ENCODE measurements at places on chromosomes 16 and 17. TPM values are rescaled to one million over a fixed set of nuclear protein-coding genes. Genes with fewer than 3 reads are reported as not detected.

Gene KCNJ18
- total RNA-seq = not detected

Gene ATAD5
- 12.0 TPM for total RNA-seq

Gene ZNF668
- 7.7 TPM for total RNA-seq

Gene C17orf78
- total RNA-seq = not detected

Gene SEC14L1
- total RNA-seq = 32.0 TPM

- no peak for DNase-seq
Measured at GRCh38 chr16:69223882-69224281, 36.9 kb downstream of the SNTB2 start.

GRCh38 chr17:55527540-55528118 lies 16.4 kb upstream of the SMIM36 start:
- peak; percentile 77 for DNase-seq

DNA sequence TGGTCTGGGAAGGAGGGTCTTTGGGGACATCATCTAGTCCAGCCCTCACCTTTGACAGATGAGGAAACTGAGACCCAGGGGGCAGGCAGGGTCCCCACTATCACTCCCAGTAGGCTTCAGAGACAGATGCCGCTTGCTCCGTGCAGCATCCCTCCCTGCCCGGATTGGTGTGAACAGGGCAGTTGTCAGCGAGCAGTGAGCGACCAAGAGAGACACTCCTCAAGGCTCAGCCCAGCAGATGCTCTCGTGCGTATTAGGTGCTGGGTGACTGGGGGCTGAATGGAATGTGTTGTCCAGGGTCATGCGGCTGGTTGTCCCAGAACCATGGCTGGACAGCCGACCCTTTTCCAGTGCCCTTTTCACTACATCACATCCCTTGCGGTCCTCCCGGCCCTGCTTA lies 49.0 kb downstream of the MPRIP start:
- DNase-seq = no peak

DNA sequence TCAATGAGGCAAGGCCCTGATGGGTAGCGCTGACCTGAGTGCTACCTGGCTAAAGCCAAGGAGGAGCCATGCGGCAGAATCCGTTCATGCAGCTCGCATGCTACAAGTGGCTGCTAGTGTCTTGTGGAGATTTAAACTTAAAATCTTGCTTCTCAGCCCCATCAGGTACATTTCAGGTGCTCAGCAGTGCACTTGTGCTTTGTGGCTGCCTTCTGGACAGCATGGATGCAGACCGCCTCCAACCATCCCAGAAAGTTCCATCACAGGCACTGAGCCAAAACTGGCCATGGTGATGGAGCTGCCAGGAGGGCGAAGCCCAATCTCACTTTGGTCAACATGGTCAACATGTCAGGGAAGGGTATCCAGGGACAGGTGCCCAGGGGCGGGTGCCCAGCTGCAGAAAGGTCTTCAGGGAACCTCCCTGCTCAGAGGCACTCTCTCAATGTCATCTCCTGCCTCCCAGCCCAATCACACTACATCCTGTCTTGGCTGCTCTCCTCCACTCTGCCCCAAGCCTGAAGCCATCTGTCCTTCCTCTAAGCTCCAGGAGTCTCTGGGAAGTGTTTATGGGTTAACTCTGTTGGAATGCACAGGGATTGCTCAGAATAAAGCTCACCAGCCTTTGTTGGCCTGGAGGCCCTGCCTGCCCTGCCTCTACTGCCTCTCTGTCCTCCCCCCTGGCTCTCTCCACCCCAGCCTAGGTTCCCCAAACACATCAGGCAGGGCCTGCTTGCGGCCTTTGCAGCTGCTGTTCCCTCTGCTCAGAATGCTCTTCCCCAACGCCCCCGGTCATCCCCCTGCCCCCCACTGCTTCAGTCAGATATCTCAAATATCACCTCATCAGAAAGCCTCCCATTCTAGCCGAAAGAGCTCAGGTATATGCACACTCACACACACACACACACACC lies 18.3 kb upstream of the TNFRSF13B start:
- DNase-seq = no peak

GRCh38 chr17:62045517-62045916 lies 19.6 kb downstream of the MED13 start:
- DNase-seq = no peak

DNA sequence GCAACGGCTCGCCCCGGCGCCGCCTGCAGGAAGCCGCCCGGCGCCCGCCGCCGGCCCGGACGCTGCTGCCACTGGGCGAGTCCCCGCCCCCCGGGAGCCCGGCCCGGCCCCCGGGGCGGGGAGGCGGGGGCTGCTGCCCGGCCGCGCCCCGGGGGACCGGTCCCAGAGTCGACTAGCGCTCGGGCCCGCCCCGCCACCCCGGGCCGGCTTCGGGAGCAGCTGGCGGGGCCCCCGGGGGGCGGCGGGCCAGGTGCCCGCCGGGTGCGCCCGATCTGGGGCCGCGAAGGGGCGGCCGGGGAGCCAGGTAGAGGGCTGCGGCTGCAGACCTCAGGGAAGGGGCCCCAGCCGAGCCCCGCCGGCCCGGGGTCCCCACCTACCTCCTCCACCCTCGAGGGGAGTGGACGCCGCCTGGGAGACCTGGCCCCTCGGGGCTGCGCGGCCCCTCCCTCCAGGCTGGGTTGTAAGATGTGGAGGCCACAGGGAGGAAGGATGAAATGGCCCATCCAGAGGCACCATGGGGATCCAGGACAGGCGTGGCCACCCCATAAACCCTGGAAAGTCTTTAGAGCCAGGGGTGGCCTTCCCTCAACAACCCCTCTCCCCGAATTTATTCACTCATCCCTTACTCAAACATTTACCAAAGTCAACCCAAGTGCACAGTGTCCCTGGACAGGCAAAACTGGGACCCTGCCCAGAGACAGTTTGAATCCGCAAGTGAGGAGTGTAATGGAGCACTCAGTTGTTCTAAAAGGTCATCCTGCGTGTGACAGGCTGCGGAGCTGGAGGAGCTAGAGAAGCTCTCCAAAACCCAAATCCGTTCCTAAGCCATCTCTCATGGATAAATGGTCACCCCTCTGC lies at the start of gene CDYL2:
TSS of gene CDYL2 (minus strand) at position 73 of the 858 bp plus-strand sequence. CDS start 425 bp downstream, outside the sequence.
- peak; percentile 54 for DNase-seq

GRCh38 chr17:2710803-2711607 lies 559 bp downstream of the CLUH start:
- DNase-seq = peak; percentile 79

GRCh38 chr16:27640277-27640600 lies 90.3 kb downstream of the KATNIP start:
- DNase-seq = no peak

DNA sequence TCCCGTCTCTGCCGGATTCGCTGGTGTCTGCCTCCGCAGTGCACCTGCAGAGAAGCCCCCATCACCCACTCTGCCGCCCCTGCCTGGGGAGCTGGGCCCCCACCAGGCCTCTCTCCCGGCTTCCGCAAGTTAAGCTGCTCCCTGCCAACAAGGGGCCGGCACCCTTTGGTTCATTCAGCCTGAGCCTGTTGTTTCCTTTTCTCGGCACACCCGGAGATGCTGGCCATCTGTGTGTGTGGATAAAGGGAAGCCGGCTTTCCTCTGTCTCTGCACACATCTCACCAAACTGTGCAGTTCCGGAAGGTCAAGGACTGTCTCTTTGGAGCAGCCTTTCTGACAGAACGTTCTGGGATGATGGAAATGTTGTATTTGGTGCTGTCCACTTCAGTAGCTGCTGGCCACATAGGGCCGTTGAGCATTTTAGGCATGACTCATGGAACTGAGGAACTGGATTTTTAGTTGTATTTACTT lies 6.8 kb downstream of the MAPK8IP3 start:
- DNase-seq = peak; percentile 50

- DNase-seq = no peak
Measured at GRCh38 chr16:49027420-49027819, 254.2 kb downstream of the CBLN1 start.

- DNase-seq = no peak
Measured at GRCh38 chr16:48503779-48504178, 106.2 kb downstream of the N4BP1 start.

DNA sequence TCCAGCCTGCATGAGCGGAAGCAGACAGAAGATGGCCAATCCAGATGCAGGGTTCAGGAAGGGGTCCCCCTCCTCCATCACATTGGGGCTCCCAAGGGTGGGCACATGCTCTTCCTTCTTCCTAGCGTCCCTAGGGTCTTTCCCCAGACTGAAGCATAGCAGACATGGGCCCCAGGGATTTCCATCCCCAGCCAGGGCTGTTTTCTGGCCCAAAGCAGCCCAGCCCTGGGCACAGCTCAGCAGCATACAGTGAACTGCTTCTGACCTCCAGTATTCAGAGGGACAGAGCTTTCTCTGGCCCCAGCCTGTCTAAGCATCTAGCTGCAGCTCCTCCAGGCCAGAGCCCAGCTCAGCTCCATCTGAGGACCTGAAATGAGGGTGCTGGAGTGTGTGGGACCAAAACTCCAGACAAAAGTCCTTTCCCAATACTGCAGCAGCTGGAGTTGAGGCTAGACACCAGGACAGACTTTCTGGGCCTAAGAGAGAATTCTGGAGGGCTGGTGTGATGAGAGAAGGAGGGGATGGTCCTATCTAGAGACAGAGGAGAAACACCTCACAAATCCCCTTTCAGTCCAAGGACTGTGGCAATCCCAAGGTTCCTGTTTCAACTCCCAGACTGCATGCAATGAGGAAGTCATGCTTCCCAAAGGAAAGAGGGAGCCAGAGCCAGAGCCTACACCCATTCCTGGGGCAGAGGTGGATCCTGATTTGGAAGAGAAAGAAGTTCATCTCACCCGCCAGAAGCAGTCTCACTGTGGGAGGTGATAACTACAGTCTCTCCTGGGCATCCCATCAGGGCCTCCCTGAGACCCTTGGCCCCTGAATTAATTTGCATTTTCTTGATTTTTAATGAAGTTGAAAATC lies 4.5 kb upstream of the FOXN1 start:
- no peak for DNase-seq

DNA sequence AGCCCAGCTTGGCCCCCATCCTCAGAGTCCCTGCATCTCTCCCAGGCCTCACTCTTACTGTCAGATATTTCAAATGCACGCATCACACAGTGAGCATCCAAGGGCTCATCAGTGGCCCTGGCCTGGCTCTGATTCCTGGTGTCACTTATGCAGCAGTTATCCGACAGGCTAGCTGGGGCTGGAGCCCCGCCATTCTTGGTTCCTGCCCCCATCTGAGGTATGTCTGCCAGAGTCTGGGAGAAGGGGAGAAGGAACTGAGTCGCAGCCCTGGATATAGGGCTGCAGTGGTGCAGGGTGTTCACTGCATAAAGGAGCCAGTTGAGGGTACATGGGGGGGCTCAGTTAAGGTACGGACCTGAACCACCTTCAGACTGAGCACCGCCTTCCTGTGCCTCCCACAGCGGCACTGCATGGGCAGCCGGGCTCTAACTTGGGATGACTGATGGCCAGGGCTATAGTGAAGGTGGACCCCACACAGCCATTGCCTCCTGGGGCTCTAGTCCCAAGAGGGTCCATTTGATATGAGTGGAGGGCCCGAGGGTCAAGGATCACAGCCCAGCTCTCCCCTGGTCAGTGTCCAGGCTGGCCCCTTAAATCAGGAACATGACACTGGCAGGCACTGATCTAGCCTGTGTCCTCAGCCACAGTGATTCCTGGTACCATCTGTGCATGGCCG lies 1.8 kb upstream of the RASD1 start:
- DNase-seq = no peak

DNA sequence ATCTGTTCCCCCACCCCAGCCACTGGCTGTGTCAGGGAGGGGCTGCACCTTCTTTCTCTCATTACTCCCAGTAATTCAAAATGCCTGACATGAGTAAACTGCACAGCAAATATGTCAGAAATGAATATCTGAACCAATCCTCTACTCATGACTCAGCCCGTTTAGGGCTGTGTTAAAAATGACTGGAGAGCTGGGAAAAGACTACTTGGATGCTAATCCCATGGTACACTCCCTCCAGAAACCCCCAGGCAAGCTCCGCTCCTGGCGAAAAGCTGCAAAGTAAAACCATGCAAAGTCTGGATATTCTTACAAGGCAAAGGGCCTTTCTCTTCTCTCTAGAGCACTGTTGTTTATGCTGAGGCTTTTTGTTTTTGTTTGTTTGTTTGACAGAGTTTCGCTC lies 448.1 kb upstream of the DYNLRB2 start:
- DNase-seq = no peak

All from Karpas-422 (cell line).